ENCODE measurements at places on chromosomes 12 and 14.

DNA sequence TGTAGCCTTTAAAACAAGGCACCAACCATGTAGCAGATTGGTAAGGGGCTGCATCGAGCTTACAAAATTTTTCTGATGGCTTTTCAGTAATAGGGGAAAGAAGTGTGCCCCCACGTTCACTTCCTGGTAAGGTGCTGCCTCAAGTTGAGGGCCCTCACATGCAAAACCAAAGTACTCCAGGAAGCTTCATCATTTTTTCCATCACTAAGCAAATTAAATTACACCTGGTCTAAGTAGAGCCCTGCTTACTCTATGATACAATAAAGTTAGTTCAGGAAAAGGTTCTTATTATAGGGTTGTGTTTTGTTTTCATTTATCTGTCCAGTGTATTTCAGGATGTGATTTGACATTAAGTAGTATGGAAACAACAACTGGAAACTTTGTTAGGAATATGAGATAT is 15.0 kb upstream of the AKAP5 start:
- no peak for DNase-seq

DNA sequence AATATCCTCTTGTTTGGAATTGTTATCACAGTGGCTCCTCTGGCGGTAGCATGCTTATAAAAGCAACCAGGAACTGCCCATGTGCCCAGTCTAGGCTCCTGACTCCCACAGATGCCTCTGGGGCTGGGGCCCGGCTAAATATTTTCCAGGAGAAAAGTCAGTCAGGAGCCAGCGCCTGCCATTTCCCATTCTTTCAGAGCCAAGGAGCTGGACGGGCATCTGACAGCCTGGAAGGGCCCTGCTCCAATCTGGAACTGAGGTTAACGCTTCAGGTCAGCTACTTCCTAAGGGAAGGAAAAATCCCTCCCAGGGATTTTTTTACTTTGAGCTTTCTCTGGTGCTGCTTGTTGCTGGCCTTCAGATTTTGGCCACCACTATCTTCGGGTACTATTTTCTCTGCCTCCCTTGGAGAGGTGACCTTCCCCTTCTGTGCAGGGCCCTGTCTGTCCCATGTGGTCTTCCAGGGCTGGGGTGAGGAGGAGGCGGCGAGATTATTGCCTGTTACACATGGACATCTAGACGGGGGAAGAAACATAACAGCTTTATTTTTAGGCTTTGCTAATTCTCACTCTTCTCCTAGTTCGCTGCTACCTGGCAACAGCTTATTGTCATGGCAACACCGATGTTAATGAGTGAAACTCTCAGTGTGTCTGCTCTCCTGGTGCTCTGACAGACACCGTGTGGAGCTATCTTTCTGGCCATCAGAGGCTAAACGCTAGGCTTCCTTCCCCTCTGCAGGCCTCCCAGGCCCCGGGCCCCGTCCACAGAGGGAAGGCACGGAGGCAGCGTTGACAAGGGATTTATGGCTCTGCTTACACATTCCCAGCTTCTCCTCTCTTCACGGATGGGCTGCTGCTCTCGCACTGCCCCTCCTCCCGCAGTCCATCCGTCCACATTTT is 160.4 kb downstream of the CACNA1C start:
- no peak for DNase-seq

GRCh38 chr12:103334466-103334865 is 161.3 kb downstream of the C12orf42 start:
- DNase-seq = no peak

DNA sequence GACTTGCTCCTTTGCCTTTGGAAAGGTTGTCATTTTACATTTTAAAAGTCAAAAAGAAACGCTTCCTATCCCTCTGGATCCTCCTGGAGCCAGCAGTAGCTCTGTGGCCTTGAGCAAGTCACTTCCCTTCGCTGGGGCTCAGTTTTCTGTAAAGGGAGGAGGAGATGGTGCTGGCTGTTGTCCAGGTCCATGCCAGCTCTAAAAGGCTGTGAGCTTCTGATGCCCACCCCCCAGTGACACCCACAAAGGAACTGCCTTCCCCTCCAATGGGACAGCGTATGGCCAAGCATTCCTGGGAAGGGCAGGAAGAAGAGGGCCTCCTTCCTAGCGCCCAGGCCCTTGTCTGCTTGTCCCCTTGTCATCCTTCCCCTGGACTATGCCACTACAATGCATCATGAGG is 81.5 kb downstream of the NTF3 start:
- no peak for DNase-seq

DNA sequence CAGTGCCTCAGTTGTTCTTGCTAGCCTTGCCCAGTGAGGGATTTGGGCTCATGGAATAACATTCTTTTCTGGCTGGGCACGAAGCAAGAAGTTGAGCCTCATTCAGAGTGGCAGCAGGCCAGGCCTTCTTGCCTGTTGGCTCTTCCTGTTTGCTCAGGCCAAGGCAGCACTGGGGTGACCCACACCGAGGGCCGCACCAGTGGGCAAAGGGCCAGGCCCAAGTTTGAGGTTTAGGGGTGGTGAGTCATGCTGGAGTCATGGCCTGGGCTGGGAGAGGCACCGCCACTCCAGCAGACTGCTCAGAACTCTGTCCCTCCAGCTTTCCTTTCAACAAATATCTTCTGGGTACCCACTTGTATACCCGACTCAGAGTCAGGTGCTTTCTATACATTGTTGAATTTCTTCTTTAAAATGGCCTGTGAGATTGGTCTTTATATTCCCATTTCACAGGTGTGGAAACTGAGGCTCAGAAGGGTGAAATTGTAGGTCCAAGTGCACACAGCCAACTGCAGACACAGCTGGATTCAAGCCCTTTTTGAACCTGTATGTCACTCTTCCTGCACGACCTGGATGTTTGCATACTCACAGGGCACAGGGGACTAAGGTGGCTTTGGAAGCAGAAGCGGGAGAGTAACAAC is 279.4 kb downstream of the FOXN3 start:
- no peak for DNase-seq

DNA sequence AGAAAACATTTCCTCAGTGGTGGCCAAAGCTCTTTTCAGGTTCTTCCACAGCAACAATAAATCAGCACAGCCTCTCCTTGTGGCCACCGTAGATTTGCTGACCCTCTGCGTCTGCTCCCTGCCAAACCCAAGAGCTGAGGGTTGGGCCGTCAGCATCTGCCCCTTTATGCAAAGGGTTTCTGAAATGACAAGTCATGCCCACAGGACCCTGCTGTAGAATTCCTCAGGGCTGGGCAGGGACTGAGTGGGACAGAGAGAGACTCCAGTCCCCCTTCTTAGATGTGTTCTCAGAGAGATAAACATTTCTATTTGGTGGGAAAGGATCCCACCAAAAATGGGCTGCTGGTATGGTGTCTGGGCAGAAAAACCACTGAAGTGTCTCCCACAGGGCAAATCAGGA is 233.0 kb upstream of the PLXNC1 start:
- no peak for DNase-seq

GRCh38 chr12:46360908-46361666 is 11.5 kb downstream of the SLC38A2 start:
- no peak for DNase-seq

DNA sequence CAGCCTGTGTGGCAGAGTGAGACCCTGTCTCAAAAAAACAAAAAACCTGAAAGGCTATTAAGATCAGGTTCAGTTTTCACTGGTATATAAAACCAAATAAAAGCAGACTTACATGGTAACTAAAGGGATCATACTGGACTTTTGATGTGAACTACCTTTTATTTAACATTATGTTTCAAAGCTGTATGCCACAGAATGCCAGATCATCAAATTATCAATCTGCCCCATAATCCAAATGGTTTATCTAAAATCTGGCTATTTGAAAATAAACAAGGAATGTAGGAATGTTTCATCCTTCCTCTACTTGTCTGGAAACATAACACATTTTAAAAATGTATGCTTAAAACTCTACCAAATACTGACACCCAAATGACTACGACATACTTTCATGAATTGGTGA is 14.2 kb downstream of the NID2 start:
- no peak for DNase-seq

DNA sequence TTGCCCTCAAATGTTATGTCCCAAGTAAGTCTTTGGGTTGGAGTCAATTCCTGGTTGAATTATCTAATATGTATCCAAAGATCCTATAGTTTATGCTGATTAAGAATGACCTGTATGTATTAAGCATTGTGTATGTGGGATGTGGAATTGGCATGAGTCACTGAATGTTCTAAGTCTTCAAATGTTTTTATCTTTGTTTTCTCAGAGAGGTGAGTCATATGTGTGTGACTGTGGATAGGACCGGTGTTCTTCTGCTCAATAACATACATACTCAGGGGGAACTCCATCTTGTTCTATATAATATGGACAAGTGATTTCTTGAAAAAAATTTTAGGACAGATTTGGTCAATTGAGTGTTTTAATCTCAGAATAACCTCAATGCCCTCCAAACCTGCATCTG is 57.9 kb downstream of the NAV3 start:
- no peak for DNase-seq

DNA sequence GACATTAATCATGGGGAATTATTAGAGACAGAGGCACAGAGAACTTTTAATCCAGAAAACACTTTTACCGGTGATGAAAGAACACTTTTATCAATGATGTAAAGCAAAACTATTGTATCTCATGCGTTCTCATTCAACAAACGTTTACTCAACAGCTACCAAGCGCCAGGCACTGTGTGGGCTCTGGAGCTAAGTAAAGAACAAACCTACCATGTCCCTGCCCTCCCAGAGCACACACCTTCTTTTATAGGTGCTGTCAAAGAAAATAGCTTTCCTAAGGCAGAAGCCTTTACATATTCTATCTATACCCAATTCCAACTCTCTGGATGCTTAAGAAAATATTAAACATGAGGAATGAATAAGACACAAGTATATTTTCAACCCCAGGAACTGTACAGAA is 91.1 kb downstream of the FOXN3 start:
- no peak for DNase-seq

- no peak for DNase-seq
Observed at GRCh38 chr12:93184672-93185368, 192.9 kb upstream of the NUDT4 start.

DNA sequence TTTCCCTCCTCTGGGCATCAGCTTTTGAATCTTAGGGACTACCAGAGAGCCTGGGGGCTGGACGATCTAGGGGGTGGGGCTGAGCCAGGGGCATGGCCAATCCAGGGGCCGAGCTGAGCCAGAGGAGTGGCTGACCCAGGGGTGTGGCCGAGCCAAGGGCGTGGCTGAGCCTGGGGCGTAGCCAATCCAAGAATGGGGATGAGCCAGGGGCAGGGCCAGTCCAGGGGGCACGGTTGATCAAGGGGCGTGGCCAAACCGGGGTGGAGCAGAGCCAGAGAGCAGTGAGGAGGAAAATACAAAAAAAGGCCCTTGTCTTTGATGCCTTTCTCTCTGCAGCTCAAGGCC is 219.3 kb upstream of the NOS1 start:
- DNase-seq = no peak

DNA sequence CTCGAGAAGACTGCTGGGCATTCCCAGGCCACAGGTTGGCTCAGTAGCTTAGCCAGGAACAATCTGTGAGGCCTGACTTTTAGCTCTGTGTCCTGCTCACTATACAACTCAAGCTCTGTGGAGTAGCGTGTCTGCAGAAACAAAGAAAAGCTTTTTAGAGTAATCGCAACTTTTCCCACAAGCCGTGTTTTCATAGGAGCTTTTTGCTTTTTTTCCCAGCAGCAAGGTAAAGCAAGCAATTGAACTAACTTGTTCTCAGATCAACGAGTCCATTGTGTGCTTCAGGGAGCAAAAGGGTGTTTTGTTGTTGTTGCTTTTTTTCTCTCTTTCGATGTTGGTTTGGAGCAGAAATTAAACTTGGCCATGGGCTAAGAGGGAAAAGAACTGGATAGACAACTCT is 97.3 kb upstream of the BCL2L14 start:
- no peak for DNase-seq

DNA sequence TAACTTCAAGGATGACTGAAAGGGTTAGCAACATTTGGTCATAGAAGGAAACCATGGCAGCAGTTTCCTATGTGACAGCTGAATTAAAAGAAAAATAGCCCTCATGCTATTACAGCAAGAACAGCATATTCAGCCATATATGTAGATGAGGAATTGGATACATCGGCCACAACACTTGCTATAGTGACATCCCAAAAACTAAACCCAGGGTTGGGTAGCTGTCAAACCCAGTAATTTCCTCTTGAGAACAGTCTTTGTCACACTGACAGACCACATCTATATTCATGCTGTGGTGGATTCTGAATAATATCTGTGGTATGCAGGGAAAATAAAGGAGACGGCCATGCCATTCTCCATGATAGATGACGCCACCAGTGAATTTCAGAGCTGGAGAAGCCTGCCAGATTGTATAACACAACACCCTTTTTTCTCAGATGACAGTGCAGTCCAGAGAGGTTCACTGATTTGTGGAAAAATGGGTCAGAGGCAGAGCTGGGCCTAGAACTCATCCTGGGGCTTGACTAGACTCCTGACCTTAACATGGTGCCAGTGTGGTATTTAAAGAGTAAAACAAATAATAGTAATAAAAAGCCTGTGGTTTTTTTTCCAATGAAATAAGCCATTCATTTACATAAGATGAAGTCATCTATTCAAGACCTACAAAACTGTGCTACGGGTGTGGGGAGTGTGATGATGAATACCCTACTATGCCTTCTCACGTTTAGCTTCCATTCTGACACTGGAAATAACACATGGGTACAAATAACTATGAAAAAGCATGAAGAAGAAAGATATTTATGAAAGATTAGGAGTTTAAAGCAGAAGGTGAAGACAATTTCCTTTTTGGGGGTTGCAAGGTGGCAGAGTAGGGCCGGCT is 32.3 kb downstream of the EFCAB11 start:
- no peak for DNase-seq

DNA sequence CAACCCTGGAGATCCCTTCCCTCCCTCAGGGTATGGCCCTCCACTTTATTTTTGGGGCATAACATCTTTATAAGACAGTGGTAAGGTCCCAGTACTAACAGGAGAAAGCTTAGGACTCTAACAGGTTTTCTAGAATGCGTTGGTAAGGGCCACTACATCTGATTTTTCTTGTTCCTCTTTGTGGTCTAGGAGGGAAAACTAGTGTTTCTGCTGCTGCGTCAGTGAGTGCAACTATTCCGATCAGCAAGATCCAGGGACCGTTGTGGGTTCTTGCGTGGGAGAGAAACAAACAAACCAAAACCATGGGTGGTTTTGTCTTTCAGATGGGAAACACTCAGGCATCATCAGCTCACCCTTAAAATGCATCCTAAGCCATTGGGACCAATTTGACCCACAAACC is 123.6 kb upstream of the SLC16A7 start:
- DNase-seq = no peak

GRCh38 chr14:20680843-20681347 is 3.5 kb upstream of the RNASE4 start:
- DNase-seq = no peak

- no peak for DNase-seq
Observed at GRCh38 chr12:79514730-79515529, 175.8 kb downstream of the PAWR start.

DNA sequence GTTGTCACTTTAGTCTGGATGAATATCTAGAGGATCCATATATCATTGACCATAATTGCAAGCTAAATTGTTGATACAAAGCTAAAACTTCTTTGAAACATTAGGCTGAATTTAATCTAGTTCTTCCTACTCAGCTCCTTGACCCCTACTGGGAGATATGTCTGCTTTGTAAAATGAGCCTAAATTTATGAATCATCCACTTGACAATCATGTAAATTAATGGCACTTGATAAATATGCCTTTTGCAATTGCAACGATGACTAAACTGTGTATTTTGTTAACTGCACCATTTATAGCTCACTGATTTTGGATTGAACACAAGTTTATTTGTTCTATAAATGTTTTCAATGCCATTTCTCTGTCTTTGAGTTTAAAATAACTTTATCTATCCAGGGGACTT is 1616.5 kb upstream of the FLRT2 start:
- DNase-seq = no peak

All from stimulated activated CD8-positive, alpha-beta memory T cell treated with anti-CD3 and anti-CD28 coated beads, Interleukin-15, amount 100 ng/mL, for 4 hours (primary cell).